Bladder microvascular endothelial cell (primary cell): ENCODE measurements at places on chromosomes 12 and 14. TPM values are rescaled to one million over a fixed set of nuclear protein-coding genes. Genes with fewer than 3 reads are reported as not detected.

The RNF31 gene
- 37.1 and 38.4 TPM in 2 replicates for total RNA-seq

The TMEM30B gene
- total RNA-seq: under 0.01 and 0.19 TPM in 2 replicates

The COX8C gene
- total RNA-seq: not detected in 2 replicates

The GAS2L3 gene
- total RNA-seq: 23.3 and 25.3 TPM in 2 replicates

The DENND5B gene
- 5.2 and 16.6 TPM in 2 replicates for total RNA-seq

The TAS2R9 gene
- 0.13 TPM in 1 of 2 replicates, not detected in the other for total RNA-seq
